ENCODE measurements at places on chromosomes 13 and 19. TPM values are rescaled to one million over a fixed set of nuclear protein-coding genes. Genes with fewer than 3 reads are reported as not detected.

GRCh38 chr19:37074819-37075362 lies 3.3 kb upstream of the ZNF420 start:
- peaks cover 32% of the 10 kb centered on the region for H3K36me3 ChIP-seq
- no peaks in the 10 kb centered on the region for H3K27me3 ChIP-seq
- no peak overlapping the region for H3K27ac ChIP-seq
- H3K4me1 ChIP-seq, result peaks cover 10% of the 10 kb centered on the region
- H3K4me3 ChIP-seq, result no peak overlapping the region

DNA sequence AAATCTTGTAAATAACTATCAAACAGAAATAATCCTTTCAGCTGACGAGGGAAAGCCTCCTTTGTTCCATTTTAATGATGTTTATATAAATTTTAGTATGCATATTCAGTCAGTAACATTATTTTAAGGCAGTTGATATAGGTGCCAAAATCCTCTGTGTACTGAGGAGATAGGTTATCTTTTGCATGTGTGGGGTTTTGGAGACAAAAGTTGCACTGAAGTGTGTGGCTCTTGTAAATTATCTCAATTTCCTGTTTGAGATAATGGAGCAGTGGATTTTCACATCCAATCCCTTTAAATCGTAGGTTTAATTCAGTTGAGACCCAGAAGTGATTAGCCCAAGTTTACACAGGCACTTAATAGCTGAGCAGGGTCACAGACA lies 106.6 kb downstream of the RGCC start:
- peaks cover 19% of the 10 kb centered on the region for H3K4me1 ChIP-seq
- no peak overlapping the region for H3K4me3 ChIP-seq
- H3K27me3 ChIP-seq, result no peaks in the 10 kb centered on the region
- peaks cover 11% of the 10 kb centered on the region for H3K36me3 ChIP-seq
- H3K27ac ChIP-seq, result no peak overlapping the region

The SYNGR4 gene
- not detected for total RNA-seq

The TUBA3C gene
- not detected for total RNA-seq

The RXFP2 gene
- total RNA-seq, result not detected

All from activated naive CD8-positive, alpha-beta T cell treated with anti-CD3 and anti-CD28 coated beads for 36 hours (primary cell).